Activated CD4-positive, CD25-positive, alpha-beta regulatory T cell treated with anti-CD3 and anti-CD28 coated beads, Interleukin-2, amount 50 U/mL, for 72 hours (primary cell): ENCODE measurements at places on chromosomes 2 and 18.

DNA sequence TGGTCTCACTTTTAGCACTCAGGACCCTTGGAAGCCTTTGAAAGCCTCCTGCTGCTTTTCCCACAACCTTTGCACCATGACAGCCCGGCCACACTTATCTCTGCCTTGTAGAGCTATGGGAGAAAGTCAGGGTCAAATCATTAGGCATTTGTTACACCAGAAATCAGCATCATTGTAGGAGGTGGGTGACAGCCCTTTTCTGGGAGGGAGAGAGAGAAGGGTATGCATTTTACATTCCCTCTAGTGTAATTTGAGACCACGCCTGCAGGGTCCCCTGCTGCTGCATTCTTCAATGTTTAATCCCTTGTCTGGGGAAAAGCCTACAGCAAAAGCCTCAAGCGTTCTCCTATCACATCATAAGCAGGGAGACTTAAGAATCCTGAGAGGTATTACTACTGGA is 766.8 kb upstream of the FAM98A start:
- DNase-seq = no peak

GRCh38 chr2:231612109-231612455 is 19.4 kb downstream of the TEX44 start:
- peak; percentile 47 for DNase-seq

DNA sequence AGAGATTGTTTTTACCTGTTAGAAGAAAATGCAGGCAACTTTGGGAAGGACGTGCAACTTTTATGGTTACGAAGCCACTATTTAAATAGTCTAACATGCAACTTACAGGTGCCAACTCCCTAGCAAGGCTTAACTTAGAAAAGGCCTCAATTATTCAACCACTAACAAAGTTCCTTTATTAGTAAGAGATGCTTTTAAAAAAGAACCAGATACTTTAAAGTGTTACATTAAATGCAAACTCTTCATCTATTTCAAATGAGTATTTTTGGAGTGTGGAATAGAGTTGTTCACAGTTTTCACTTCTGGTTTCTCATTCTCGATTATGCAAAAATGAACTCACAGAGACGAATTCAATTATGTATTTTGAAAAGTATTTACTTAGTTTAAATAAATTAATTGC is 51.7 kb downstream of the PELI1 start:
- DNase-seq = no peak

DNA sequence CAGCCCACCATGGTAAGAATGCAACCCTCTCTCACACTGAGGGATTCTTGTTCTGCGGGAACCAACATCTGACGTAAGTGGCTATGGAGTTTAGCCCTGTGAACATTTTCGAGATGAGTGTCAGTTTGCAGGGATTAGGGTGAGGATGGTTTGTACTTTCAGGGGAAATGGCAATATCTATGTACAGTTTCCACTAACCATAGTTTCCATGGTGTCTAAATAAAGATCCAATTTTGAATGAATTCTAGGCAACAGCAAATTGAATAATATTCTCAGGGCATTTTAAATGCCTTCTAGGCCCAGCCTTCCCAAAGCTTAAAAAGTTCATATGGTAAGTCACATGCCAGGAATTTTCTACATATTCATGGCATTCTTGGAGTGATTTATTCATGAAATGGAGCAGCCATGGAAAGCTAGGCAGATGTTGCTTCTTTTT is 105.4 kb upstream of the MMADHC start:
- DNase-seq = no peak

DNA sequence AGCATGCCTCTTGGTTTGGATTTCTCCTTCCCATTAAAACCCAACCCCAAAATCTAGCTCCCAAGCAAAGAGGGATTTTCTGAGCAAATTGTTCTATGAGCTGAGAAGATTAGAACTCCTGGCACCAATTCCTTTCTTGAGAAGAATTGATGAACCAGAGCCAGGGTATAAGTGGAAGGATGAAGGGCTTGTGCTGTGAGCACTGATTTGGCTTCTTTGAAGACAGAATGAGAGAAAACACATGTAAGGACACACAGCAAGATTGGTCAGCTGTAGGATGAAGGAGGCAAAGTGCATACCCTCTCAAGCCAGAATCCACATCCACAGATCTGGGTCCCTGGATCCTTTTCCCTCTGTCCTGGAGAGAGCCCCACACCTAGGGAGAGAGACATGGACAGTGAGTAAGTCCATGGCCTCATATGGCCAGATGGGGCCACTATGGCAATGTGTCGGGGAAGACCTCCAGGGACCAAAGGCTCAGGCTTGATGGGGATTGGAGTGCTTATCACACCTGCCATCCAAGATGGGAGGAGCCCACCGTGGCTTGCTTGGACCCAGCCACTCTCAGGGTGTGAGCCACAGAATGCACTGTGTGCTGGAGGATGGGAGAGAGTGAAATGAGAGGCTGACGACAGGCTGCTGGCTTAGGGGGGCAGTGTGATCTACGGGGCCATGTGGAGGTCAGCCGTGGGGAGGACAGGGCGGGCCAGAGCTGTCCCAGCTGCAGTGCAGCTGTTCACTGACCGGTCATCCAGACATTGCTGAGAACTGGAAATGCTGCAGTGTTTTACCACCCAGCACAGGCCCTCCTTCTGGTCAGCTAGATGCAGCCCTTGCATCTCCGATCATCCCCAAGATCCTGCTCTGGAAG is 339.8 kb downstream of the CYP26B1 start:
- DNase-seq = no peak

DNA sequence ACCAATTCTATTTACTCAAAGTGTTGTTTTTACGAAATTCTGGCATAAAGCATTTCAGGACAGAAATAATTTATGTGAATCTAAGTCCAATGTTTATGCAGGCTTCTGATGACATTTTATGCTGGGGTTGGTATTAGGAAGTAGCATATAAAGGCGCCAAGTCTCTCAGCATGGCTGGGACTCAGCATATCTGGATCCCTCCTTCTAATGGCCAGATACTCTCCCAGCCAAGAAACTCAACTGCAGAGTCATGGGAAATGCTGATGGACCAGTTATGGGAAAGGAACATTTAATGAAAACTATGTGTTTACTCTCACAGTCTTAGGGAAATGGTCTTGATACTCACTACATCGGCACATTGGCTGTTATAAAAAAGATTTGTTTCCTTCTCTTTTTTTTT is 392.2 kb downstream of the ARHGAP15 start:
- no peak for DNase-seq

- DNase-seq = no peak
Observed at GRCh38 chr18:47727409-47727808, 203.1 kb downstream of the SMAD2 start.

- DNase-seq = no peak
Observed at GRCh38 chr18:50629148-50629631, 69.3 kb downstream of the MAPK4 start.

DNA sequence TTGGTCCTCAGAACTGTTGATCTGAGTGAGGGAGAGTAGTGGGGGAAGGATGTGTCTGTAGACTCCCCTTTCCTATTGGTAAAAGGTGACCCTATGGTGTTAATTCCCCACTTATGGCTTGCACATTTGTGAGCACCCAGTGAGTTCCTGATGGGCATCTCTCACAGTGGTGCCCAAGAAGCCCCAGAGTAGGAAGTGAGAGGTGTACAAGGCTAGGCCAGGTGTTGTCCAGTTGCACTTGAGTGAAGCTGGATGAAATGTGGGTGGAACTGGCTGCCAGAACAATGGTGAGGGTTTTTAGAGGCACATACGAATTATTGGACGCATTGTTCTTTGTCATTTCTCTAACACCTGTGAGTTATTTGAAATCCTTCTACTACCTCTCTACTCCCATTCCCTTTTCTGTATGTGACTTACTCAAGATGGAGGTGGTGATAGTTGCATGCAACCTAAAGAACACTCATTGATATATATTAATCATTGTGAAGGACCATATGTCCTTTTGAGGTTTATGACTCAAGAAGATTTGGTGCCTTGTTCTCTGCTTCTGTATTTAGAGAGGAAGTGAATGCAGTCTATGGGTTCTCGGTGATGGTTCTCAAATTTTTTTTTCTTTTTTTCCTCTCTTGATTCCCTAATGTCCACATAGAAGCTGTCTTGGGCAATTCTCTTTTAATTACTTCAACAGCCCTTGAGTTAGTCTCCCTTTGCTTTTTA is 162.7 kb downstream of the FSHR start:
- DNase-seq = no peak

DNA sequence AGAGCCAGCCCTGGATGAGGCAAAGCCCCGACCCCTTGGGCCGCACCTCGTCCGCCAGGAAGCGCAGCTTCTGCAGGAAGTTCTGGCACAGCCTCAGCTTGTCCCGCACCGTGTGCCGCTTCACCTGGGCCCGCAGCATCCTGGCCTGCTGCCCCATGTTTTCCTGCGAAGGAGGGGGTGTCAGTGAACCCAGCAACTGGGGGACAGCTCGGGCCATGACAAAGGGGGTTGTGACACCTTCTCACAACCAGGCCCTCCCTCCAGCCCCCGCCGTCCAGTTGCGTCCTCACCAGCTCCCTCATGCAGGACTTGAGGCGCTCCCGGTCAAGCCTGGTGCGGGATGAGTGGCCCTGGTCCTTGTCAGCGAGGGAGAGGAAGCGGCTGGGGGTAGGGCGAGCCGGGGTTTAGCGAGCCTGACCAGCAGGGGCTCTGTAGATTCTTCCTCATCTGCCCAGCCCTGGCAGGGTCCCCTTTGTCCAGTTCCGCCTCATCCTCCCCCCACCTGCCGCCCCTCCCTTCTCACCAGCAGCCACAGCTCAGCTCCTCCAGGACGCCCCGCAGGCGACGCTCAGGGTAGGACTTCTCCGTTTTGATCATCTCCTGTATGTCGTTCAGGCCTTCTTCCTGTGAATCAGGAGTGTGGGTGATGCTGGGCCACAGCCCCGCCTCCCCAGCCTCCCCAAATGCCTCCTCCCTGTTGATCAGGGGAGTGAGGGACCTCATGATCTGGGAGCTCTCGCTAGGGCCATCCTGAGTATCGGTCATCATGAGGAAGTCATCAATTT is 606 bp downstream of the OTOF start:
- no peak for DNase-seq

GRCh38 chr2:15155959-15156574 is 405.1 kb downstream of the NBAS start:
- no peak for DNase-seq

GRCh38 chr2:180609626-180610340 is 370.6 kb upstream of the UBE2E3 start:
- DNase-seq = no peak

DNA sequence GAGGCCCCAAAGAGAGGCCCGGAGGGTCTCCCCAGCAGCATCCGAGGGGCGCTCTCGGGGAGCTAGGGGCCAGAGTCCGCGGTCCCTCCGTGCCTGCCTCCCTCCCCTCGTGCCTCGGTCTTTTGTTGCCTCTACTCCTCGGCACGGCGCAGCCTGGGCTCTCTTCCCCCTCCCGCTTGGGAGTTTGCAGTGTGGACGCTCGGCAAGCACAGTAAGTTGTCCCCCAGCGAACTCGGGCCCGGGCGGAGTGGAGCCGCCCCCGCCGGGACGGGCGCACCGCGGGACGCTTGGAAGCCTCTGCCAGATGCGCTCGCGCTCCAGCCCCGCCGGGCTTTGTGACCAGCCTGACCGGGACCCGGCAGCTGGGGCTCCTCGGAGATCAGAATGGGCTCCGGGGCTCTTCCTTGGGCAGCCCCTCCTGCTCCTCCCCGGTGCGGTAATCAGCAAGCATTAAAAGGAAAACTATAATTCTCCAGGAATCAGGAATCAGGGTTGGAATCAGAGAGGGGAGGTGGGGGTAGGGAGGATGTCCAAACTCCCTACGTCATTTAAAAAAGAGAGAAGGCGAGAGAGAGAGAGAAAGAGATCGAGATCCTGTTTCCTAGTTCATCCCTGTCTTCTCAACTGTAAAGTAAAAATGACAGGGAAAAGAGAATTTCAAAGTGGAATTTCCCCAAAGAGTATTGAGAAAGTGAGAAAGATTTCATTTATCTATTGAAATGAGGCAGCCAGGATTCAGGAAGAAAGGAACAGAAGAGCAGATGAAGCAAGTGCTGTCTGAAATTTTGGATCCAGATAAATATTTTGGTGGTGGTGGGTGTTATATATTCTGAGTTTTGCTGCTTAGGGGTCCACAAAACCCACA is 786 bp upstream of the TMEM200C start:
- no peak for DNase-seq

DNA sequence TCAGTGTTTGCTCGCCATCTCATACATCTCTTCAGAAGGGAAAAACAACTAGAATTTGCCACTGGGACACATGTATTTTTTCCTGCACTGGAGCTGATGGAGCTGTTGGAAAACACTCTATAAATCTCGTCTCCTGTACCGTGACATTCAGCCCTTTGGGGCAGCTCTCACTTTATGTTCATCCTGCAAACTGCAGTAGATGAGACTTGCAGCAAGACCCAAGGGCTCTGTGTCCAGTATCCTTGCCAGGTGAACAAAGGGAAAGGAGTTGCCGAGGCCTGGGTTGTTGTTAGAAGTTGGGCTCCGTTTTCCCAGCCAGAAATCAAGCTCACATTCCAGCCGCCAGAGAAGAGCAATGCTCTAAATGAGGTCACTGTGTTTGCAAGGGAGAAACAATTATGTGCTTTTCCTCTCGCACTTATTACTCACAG is 285.1 kb downstream of the SLC4A3 start:
- DNase-seq = no peak

GRCh38 chr2:211512806-211513205 is 956.4 kb downstream of the CPS1 start:
- DNase-seq = no peak

DNA sequence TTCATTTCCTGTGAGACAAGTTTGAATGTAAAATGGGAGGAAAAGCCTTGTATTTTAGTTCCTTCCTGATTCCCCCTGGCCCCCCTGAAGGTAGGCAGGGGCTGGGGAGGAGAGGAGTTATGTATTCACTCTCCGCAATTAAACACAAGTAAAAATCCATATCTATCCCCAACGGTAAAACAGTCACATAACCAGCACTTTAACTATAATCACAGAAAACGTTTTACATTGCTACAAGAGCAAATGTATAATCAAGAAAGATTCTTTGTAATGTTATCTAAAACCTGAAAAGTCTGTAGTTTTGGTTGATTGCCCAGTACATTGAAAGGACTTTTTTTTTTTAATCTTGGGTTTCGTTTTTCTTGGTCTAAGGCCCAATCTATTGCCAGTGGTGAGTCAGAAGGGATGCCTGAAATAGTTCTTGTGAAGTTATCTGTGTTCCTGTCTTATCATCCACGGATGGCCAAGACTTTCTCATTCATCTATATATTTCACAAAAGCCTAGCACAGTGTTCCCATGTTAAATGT is 34.5 kb upstream of the CCNYL1 start:
- DNase-seq = no peak

DNA sequence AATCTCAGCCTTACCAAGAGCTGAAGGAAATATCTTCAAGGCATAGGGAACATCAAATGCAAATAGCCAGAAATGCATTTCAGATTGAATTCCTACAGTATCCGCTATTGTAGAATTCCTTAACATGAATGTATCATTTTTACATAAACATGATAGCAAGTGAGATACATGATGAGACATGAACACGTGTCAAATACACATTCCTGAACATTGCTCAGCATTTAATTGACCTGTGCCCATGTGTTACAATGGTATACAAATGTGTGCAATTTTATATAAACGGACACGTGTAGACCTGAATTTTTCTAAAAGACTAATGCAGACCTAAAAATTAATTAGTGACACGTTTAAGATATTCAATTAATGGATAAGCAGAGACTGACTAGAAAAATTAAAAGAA is 133.0 kb upstream of the TLK1 start:
- no peak for DNase-seq
